Brain microvascular endothelial cell (primary cell): ENCODE measurements at places on chromosomes 7 and 10.

DNA sequence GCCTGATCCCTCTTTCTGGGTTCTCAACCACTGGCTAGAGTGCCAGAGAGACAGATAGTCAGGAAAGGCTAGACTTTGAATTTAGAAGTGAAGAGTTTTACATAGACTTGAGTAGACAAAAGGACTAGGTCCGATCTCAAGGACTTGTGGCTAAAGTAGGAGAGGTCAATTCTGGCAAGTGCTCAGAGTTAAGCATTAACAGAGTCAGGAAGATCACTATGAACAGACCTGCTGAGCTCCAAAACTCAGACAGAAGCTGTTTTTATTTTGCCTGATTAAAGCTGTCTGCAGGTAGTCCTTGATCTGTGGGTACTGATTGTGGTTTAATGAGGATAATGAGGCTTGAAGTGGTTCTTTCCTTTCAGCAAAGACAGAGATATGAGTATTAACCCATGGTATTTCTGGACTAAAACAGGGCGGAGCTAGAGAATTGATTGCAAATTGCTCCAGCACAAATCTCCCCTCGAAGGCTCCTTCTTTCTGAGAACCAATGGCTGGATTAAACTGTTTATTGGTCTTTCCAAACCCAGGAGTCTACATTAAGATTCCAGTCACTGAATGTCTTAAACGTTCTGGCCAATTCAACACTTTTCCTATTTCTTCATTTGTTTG is 423.2 kb downstream of the IPMK start:
- no peak for DNase-seq

- peak; percentile 24 for DNase-seq
These were observed 261.9 kb downstream of the PTPRN2 start for GRCh38 chr7:158325530-158326381.

DNA sequence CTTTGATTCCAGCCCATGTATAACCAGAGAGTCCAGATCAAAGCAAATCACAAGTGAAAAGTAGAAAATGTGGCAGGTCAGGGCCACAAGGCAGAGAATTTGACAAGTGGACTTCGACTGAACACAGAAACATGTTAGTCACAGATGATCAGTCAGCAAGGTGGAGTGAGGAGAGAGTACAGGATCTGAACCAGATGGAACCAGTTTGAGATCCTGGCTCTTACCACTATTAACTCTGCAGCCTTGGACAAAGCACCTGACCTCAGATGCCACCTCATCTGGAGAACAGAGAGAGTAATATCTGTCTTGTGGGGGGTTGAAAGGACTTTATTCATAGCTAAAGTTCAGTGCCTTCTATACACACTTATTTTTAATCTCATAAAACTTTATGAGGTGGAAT is 4.4 kb downstream of the MRLN start:
- no peak for DNase-seq

GRCh38 chr10:90276894-90277475 is 575.6 kb downstream of the KIF20B start:
- peak; percentile 9 for DNase-seq

- no peak for DNase-seq
These were observed 3.4 kb downstream of the PDE6C start for GRCh38 chr10:93615576-93616235.

DNA sequence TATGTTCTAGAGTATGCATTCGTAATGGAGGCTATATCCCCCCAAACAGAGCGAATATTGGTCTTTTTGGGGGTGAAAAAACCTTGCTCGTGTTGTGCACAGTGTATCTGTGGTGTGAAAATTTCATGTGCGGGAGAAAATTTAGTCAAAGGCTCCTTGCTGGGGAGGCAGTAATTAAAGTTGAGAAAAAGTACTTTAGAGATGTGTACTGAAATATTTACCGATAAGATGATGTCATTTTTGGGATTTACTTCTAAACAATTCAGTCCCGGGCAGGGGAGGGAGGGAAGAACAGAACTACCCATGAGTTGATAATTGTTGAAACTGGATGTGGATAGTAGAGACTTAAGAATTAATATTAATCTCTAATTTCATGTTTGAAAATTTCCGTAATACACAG is 9.3 kb downstream of the RBM17 start:
- no peak for DNase-seq

- peak; percentile 28 for DNase-seq
These were observed 734 bp downstream of the ABCB4 start for GRCh38 chr7:87474533-87475358.

GRCh38 chr10:12954866-12955265 is 46.6 kb downstream of the CCDC3 start:
- no peak for DNase-seq

DNA sequence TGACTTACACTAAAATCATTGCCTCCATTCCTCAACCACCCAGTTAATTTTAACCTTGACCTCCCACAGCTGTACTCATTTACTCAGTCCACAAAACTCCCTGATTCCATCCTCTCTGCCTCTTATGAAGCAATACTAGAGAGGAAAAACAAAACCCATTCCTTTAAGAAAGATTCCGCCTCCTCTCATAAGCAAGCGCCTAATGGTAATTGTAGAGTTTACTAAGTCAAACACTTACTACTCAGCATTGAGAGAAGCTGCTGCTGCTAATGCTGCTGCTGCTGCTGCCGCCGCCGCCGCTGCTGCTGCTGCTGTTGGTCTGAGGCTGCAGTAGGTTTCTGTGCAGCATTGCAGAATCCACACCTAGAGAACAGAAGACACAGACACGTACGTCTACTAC is 2.1 kb upstream of the ADD3 start:
- peak; percentile 40 for DNase-seq

- no peak for DNase-seq
These were observed 13.6 kb downstream of the NSMCE4A start for GRCh38 chr10:121961456-121961855.

DNA sequence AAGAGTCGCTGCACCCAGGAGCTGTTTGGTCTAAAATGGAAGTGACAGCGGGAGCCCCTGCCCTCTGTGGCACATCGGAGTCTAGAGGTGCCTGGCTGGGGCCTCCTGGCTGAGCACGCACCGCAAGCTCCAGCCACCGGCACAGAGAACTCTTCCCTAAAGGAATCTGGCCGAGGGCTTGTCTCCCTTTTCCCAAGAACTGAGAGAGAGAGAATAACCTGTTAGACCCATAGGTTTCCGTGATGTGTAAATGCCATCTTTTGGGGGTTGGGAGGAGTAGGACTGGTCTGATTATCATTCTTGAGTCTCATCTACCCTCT is 47.3 kb downstream of the PROSER2 start:
- DNase-seq: no peak

DNA sequence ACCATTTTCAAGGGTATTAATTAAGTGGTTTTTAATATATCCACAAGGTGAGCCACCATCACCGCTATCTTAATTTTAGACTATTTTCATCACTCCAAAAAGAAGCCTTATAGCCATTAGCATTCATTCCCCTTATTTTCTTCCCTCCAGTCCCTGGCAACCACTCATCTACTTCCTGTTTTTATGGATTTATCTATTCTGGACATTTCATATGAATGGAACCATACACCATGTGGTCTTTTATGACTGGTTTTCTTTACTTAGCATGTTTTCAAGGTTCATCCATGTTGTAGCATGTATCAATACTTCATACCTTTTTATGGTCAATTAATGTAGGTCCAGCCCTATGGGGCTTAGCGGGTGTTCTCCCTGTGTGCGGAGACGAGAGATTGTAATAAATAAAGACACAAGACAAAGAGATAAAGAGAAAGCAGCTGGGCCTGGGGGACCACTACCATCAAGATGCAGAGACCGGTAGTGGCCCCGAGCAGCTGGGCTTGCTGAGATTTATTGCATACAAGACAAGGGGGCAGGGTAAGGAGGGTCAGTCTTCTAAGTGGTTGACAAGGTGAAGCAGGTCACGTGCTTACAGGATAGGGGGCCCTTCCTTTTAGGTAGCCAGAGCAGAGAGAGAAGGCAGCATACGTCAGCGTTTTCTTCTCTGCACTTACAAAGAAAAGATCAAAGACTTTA is 14.6 kb downstream of the WBP1L start:
- DNase-seq: no peak

DNA sequence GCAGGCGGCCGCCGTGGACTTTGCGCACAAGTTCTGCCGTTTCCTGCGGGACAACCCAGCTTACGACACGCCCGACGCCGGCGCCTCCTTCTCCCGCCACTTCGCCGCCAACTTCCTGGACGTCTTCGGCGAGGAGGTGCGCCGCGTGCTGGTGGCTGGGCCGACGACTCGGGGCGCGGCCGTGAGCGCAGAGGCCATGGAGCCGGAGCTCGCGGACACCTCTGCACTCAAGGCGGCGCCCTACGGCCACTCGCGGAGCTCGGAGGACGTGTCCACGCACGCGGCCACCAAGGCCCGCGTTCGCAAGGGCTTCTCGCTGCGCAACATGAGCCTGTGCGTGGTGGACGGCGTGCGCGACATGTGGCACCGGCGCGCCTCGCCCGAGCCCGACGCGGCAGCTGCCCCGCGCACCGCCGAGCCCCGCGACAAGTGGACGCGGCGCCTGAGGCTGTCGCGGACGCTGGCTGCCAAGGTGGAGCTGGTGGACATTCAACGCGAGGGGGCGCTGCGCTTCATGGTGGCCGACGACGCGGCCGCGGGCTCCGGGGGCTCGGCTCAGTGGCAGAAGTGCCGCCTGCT is 14.1 kb downstream of the SH2B2 start:
- no peak for DNase-seq

- DNase-seq: peak; percentile 98
These were observed 117.4 kb downstream of the TES start for GRCh38 chr7:116327752-116328151.

DNA sequence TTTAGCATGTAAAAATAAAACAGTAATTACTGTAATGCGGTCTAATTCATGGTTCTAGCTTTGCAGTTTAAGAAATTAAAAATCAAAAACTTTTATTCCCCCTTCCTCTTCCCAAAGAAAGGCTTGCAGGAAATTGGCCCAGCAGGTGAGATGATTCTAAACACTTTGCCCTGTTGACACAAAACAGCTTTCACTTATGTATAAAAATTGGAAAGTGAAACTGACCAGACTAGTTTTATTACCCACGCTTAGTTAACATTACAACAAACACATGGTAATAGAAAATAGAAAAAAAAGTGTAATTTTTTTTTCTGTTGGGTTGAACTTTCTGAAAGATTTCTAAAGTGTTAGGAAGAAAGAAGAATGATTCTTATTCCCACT is 1.2 kb upstream of the CCDC6 start:
- no peak for DNase-seq

GRCh38 chr7:49398236-49398635 is 375.2 kb upstream of the VWC2 start:
- no peak for DNase-seq

DNA sequence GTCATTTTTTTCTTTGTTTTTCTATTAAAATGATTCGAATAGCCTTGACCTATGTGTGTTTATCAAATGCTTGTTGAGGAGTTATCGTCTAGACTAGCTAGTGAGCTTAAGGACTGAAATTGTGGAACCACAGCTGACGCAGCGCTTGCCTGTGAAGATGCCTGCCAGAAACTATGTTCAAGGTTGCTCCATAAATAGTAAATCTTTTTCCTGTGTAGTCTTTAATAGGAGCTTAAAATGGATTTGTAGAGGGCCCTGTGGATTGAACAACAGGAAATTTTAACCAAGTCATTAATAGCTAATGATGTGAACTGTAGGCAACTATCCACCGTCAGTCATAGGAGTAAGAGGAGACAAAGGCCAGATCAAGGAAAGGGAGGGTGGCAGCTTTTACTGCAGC is 145.1 kb downstream of the GNAI1 start:
- DNase-seq: peak; percentile 9

GRCh38 chr7:97377713-97378112 is 260.2 kb downstream of the SDHAF3 start:
- no peak for DNase-seq

DNA sequence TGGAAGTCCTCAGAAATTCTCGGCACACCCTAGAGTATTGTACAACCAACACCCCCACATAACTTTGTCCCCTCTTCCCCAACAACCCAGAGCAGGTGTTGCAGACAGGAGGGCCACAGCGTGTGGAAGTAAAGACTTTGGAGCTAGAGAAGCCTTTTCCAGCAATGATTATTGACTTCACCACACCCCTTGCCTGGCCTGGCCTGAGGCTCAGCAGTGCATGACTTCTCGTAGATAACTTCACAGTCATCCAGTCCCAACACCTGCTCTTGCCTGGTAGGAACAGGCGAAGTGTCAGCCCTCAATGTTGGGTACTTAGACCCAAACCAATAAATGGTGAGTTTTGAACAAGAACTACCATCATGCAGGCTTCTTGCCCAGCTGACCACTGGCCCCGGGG is 36.7 kb downstream of the GOT1 start:
- no peak for DNase-seq

DNA sequence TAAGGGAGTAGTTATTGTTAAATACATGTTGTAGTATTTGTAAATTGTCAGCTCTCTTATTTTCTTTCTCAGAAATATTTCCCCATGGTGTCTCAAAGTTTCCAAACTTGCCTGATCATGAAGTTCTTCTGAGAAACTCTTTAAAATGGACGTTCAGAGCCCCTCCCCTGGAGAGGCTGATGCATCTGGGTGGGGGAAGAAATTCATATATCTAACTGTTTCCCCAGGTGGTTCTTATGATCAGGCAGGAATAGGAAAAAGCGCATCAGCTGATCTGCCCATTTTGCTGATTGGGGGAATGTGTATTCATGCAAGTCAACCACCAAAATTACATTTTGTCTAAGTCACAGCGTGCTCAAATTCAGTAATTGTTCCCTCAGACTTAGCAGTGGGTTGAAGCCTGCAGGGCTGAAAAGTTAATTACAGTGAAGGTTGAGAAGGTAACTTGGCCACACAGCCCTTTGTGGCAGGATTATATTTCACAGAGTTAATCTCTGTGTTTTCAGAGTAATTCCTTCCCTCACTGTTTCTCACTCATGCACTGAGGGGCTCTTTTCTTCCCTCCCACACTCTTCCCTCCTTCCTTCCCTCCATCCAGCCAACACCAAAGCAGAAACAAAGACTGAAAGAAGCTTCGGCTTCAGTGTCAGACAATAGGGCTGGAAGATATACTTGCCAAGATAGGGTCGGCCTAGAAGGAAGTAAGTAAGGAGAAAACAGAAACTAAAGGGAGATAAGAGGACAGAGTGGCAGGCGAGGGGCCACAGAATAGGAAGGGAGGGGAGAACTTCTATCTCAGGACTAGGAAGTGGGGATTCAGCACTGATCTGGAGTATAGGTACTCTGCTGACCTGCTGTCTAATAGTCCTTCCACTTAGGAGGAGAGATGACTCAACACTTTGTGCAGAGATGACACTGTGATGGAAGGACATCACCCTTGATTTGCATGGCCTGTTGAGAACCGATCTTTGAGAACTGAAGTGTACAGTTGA is 50.5 kb upstream of the STARD3NL start:
- DNase-seq: no peak

DNA sequence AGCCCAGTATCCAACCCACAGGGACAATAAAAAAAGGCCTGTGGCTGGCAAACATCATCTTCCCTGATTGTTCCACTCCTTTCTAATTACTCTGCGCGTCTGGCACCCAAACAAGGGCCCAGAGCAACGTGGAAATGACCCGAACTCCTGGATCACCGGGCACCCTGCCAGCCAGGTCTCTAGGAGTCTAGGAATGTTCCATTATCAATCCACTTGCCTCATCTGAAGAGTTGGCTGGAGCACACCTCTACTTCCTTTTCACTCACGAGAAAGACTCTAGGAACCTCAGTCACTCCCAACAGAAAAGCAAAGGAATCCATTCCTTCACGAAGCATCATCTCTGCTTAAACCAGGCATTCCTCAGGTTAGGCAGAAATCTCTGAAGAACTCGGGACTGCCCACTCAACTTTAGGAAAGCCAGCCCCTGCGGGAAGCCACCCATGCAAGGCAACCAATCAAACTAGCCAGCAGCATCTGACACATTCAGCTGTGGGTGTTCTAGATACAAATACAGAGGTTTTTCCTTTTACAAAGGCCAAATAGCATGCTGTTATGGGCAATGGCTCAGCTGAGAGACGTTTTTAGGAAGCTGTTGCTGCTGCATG is 37.7 kb downstream of the ATXN7L1 start:
- DNase-seq: no peak

GRCh38 chr7:157684157-157684908 is 347.5 kb downstream of the DNAJB6 start:
- no peak for DNase-seq
